ENCODE measurements at places on chromosomes 4 and X.

DNA sequence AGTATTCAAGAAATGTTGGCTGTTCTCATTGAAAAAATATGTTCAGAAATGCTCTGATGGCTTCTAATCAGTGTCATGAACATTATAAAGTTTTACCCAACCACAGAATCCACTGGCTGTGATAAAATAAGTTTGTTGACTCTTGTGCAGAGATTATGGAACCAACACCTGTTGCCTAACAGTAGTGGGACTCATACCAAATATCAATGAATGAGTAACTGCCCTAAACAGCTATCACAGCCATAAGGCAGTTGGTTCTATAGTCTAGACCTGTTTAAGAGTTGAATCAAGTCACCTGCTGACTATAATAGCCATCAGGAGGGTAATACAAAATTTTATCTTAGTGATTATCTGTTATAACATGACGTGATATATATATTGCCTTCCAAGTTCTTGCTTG, 168.3 kb downstream of the ATOH1 start:
- DNase-seq, result no peak

DNA sequence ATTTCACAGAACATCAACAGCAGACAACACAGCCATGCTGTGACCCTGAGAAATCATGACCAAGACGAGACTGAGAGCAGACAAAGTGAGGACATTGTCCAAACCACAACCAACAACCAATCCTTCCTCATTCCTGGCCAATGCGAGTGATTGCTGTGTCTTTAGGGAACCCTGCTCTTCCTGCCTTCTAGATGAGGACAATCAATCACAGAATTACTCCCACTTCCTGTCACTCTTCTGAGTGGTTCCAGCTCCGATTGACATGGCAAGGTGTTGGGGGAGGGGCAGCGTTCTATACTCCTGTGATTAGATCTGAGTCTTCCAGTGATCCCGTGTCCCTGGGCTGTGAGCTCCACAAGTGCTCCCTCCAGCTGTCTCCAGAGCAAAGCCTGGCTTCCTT, 227.8 kb downstream of the STIM2 start:
- DNase-seq, result no peak

DNA sequence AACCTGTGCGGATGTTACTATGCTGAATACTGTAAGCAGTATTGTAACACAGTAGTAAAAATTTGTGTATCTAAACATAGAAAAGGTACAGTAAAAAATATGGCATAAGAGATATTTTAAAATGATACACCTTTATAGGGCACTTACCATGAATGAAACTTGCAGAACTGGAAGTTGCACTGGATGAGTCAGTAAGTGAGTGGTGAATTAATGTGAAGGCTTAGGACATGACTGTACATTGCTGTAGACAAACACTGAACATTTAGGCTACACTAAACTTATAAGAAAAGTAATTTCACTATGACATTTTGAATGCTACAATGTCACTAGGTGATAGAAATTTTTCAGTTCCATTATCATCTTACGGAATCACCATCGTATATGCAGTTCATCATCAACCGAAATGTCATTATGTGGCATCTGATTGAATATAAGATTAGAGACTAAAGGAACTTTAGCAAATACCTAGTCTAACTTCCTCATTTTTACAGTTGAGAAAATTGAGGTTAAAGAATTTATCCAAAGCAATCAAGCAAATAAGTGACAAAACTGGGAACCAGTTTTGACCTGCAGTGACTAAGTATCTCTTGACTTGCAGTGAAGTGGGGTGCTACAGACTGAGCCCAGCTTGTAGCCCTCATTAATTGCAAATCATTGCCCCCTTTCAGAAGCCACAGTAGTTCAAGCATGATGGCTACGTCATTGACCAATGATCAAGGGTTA, 55.3 kb downstream of the EGF start:
- DNase-seq, result no peak

- no peak for DNase-seq
Observed at GRCh38 chr4:149741186-149741831, 74.3 kb downstream of the IQCM start.

- DNase-seq, result no peak
Observed at GRCh38 chr4:109026588-109026987, 263.7 kb upstream of the ETNPPL start.

GRCh38 chr4:110009550-110009949, 96.9 kb downstream of the EGF start:
- no peak for DNase-seq

DNA sequence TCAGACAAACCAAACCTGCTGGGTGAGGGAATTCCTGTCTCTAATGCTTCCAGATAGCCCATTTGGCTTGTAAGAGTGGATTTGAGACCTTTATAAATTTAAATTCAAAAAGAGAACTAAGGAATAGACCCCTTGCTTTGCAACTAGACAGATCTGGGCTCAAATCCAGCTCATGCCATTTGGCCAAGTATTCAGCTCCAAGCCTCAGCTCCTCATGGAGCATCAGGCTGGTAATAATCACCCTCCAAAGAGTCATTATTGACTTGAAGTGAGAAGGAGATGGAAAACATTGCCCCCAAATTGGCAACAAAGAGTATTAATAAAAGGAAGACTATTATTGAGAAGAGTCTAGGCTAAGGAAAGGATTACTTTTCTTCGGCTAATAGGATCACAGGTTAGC, 134.7 kb downstream of the PDE5A start:
- no peak for DNase-seq

GRCh38 chr4:145490796-145491195, 9.1 kb downstream of the SMAD1 start:
- DNase-seq, result no peak

DNA sequence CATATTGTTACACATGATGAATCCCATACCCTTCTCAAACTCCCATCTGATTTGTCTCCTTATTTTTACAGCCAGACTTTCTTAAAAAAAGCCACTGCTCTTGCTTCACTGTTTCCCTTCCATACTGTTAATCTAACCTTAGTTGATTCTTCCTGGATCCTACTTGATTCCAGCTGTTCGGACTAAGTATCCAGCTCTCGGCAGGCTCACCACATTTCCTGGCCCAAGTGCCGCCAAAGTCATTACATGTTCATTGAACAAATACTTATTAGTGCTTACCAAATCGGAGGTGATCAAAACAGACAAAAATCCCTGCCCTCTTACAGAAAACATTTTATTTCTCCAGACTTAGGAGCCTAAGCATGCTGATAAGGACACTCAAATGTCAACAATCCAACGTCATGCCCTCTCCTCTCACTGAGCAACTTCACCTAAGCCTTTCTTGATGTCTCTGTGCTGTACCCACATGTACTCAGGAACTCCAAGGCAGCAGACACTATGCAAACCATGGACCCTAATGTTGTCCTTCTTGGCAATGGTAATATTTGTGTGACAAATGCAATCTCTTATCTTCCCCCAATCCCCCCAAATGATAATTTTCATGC, 45.1 kb upstream of the C1QTNF7 start:
- DNase-seq, result no peak

GRCh38 chr4:113445286-113445685, 316.3 kb downstream of the CAMK2D start:
- DNase-seq, result no peak

- DNase-seq, result no peak
Observed at GRCh38 chr4:142104041-142104440, 467.7 kb downstream of the IL15 start.

- no peak for DNase-seq
Observed at GRCh38 chrX:40155589-40156469, 58.1 kb upstream of the BCOR start.

GRCh38 chr4:67038228-67038566, 507.1 kb downstream of the CENPC start:
- no peak for DNase-seq

- no peak for DNase-seq
Observed at GRCh38 chr4:168509786-168510185, 12.9 kb downstream of the PALLD start.

GRCh38 chr4:99504804-99505502, 5.9 kb upstream of the C4orf17 start:
- DNase-seq, result no peak

GRCh38 chr4:41712425-41712824, 36.1 kb downstream of the PHOX2B start:
- no peak for DNase-seq

DNA sequence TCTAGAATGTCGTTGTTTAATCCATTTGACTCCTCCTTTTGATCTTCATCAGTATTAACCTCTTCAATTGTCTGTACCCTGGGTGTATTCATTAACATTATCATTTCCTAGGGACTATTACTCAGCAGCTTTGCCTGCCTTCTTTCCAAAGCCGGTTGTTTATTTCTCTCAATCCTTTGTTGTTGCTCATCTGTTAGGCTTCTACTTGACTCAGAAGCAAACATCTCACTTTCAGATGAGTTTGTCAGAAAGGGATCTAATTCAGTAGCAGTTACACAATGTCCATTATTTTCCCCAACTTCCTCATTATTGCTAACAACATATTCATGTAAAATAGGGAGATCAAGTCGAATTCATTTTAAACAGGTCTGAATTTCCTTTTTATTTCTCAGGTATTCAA, 22.1 kb upstream of the HSD17B10 start:
- no peak for DNase-seq

GRCh38 chrX:107755721-107756120, 19.9 kb downstream of the TSC22D3 start:
- DNase-seq, result no peak

- no peak for DNase-seq
Observed at GRCh38 chrX:96211953-96212352, 472.7 kb upstream of the DIAPH2 start.

- DNase-seq, result no peak
Observed at GRCh38 chr4:123802082-123802645, 405.6 kb downstream of the SPRY1 start.

DNA sequence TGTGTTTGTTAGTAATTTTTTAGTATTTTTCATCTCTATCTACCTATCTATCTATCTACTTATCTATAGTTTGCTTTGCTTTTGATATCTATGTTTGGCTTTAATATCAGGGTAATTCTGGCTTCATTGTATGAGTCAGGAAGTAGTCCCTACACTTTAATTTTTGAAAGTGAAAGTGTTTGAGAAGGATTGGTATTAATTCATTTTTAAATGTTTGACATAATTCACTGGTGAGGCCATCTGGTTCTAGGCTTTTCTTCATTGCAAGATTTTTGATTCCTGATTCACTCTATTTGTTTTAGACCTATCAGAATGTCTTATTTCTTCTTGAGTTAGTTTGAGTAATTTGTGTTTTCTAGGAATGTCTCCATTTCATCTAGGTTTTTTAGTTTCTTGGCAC, 20.2 kb upstream of the TCP11X2 start:
- DNase-seq, result no peak

DNA sequence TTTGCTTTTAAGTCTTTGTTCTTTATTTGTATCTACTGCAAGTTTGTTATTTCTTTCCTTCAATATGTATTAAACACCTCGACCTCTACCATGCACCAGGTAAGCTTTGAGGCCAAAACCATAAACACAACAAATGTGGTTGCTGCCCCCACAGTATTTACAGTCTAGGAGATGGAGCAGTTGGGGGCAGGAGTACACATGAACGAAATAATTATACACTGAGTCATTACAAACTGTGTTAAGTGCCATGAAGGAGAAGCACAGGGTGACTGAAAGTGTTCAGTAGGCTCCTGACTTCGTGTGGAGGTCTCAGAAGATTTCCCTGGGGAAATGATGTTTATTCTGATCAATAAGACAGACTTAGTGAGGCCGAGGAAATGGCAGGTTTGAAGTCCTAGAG, 30.3 kb downstream of the SLC25A43 start:
- no peak for DNase-seq

DNA sequence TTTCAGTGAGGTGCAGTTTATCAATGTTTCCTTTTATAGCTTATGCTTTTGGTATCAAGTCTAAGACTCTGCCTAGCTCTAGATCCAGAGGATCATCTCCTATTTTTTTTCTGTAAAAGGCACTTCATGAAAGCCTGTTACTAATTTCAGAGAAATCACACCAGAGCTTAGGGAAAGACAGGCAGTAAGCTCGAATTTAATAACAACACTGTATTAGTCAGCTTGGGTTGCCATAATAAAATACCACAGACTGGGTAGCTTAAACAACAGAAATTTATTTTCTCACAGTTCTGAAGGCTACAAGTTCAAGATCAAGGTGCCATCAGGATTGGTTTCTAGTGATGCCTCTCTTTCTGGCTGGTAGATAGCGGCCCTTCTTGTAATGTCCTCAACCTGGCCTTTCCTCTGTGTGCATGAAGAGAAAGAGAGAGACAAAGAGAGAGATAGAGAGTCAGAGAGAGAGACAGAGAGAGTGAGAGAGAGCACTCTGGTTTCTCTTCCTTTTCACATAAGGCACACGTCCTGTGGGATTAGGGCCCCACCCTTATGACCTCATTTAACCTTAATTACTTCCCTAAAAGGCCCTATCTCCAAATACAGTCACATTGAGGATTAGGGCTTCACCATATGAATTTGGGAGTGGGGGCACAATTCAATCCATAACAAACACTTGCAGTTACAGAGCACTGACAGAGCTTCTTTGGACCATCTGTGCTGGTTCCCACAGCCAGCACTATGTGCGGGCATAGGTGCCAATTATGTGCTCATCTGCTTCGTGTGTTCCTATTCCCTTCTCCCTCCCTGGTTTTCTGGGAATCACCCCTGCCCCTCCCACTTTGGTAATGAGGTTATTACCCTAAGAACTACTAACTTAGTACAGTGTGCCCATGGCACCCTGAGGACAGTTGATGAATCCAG, 114.8 kb upstream of the MED14 start:
- no peak for DNase-seq

GRCh38 chrX:113726466-113726865, 857.4 kb upstream of the HTR2C start:
- no peak for DNase-seq

- no peak for DNase-seq
Observed at GRCh38 chr4:61520681-61521160, 320.6 kb downstream of the ADGRL3 start.

DNA sequence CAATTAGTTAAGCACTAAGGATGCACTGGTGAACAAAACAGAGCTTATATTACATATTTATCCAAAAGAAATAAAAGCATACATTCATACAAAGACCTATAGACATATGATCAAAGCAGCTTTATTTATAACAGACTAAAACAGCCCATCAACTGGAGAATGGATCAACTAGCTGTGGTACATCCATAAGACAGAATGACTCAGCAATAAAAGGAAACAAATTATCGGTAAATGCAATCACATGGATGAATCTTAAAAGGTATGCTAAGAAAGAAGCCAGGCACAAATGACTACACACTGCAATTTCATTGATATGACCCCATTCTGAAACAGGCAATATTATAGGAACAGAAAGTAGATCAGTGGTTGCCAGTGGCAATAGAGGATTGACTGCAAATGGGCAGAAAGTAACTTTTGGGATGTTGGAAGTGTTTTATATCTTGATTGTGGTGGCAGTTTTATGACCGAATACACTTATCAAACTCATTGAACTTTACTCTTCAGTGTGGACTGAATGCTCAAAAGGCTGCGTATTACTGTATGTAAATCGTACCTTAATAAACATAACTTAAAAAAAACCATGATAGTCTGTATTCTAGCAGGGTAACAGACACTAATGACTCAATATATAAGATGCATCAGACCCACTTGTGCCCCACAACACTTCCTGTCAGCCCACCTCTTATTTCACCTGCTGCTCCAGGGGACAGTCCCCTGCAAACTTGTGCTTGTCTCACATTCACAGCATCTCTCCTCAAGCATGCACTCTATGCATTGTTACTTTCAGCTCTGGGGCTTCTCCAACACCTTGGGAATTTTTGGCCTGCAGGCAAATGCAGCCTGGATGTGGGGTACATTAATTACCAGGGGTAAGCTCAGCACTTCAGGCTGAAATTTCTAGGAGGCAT, 59.1 kb downstream of the MID1IP1 start:
- no peak for DNase-seq

All from GM12891 (cell line).